WTC11 (cell line): ENCODE measurements at places on chromosomes 7 and 10.

GRCh38 chr10:121741248-121741792 lies 143.1 kb upstream of the FGFR2 start:
- no peak for DNase-seq

DNA sequence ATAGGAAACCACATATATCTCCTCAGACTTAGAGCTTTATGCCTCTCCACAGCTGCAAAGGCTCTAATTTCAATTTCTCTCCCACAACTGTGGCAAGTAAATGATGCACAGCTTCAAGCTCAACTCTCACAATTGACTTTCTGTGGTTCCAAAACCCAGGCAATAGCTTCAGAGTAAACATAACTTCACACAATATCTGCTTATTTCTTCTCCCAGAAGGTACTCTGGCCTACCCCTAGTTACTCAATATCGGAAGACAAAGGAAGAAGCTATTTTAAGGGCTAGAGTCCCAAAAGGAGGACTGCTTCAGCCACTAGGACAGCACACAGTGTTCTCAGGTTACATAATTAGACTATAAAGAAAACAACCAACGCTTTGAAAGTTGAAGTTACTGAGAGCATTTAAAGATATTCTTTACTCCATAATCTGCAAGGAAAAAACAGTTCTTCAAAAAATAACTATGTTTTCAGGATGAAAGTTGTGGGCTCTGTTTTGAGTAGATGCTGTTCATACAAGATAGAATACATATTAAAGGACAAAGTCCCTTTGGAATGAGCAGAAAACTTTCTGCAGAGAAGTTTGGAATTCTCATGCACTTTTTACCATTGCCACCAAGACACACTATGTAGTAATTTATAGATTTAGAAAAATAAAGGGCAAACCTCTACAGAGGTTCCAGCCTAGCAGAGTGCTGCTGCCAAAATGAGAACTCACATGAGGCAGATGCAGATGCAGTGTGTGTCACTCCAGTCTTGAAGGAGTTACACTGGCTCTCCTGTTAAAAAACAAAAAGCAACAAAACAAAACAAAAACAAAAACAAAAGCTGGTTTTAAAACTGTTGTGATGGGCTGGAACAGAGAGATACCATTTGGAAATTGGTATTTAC lies 81.8 kb downstream of the NT5C2 start:
- no peak for DNase-seq

- no peak for DNase-seq
Observed at GRCh38 chr10:33657154-33657908, 322.9 kb upstream of the NRP1 start.

- peak; percentile 63 for DNase-seq
Observed at GRCh38 chr10:102643336-102644065, 778 bp upstream of the TRIM8 start.

DNA sequence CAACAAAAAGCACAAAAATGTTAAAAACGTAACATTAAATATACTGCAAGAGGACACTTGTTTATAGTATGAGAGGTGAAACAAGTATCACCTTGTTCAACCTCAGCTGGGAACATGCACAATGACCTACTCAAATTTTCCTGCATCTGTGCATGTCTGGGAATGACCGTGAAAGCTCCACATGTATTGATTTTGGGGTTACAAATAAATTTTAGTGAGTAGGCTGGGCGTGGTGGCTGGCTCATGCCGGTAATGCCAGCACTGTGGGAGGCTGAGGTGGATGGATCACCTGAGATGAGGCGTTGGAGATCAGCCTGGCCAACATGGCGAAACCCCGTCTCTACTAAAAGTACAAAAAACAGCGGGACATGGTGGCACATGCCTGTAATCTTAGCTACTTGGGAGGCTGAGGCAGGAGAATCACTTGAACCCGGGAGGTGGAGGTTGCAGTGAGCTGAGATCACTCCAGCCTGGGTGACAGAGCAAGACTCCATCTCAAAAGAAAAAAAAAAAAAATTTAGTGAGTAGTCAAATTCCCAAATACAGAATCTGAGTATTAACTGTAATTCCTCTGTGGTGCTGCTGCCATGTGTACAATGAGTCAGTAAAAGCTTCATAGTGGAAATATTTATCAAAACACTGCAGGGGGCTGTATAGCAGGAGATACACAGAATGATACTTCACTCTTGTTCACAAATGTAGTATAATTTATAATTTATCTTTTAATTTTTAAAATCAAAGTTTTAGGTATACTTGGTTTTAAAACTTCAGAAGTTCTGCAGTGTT lies 41.1 kb downstream of the SUGCT start:
- DNase-seq = no peak

DNA sequence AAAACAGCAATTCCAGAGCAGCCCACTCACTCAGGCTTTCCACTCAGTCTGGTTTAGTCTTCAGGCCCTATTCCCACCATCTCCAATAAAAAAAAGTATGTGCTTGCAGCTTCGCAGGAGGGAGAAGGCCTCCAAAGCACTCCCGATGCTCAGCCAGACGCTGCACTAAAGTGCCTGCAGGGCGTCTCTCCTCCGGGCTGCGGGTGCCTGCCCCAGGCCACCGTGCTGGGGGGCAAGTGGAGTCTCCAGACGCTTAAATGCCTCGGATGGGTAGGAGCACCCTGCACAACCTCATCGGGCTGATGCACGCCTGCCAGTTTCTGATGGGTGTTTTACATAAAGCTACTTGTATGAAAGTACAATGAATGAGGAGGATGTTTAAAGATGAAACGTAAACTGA lies 31.3 kb upstream of the NCAPG2 start:
- no peak for DNase-seq

- no peak for DNase-seq
Observed at GRCh38 chr7:57198801-57199200, 66.6 kb upstream of the ZNF479 start.

DNA sequence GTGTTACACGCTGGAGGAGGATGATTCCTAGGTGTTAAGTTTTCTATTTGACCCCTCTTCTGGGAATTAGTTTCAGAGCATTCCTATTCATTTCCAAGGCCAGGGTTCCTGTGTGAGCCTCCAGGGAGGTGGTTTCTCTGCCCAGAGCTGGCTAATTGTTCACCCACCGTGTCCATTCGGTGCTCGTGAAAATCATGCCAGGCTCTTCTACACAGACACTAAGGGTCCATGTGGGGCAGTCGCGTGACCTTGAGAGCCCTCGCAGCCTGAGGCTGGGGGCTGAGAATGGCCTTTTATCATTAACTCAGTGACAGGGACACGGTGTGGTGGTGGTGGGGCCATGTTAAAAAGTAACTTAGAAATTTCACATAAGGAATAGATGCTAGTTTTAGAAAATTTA lies 83.7 kb downstream of the EMX2 start:
- DNase-seq = no peak
